ENCODE measurements at places on chromosomes 1 and 21.
A peak's percentile ranks its signal among the peaks of the same experiment; 100 is the strongest.

- H3K4me3 ChIP-seq: no peak overlapping the region
- peaks cover 2% of the 10 kb centered on the region for H3K4me1 ChIP-seq
- no peaks in the 10 kb centered on the region for H3K27me3 ChIP-seq
- no peak for DNase-seq
Measured at GRCh38 chr21:33660406-33660805, 18.1 kb downstream of the ITSN1 start.

DNA sequence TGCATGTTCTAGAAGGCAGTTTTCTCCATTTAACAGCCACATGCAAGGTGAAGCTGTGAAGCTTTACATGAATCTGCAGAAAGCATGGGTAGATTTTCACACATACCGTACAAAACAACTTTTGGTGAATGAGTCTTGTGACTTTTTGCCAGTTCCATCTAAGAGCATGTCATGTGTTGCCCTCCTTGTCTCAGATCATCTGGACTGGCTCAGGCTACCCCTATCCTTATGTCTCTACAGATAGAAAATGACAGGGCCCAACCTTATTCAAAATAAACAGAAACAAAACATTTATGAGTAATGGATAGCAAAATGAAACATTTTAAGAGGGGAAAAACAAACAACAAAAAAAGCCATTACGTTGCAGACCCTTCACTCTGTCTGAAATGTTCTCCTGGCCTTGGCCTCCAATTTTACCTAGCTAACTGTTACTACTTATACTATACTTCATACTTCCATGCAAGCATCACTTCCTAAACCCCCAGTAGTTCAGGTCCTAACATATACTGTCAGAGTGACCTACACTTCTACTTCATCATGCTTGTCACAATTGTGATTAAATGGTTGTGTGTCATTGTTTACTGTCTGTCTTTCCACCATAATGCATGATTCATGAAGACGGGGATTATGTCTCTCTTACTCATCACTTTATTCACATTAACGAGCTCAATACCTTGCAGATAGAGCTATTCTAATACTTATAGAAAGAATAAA, 39.0 kb downstream of the LRRC8C start:
- H3K27ac ChIP-seq: no peak overlapping the region
- H3K4me3 ChIP-seq: no peak overlapping the region
- H3K36me3 ChIP-seq: peaks cover 79% of the 10 kb centered on the region
- H3K4me1 ChIP-seq: peaks cover 90% of the 10 kb centered on the region
- H3K27me3 ChIP-seq: no peaks in the 10 kb centered on the region

DNA sequence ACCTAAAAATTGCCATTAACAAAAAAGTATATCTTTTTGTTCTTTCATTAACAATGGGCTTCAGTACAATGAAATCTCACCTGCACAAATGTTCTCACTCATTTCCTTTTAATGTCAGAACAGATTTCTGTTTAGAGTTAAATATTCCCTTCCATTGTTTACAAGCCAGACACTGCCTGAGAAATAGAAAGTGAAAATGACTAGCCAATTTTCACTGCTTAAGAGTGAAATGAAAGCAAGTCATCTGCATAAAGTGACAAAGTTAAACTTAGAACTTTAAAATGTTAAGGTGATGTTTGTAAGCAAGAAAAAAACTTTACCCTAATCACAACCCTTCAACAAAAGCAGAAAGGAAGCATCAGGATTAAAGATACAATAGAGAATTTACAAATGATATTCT, 27.5 kb downstream of the COA6 start:
- peak overlapping the region; percentile 93 for H3K27ac ChIP-seq
- H3K36me3 ChIP-seq: peaks cover 41% of the 10 kb centered on the region
- peaks cover 56% of the 10 kb centered on the region for H3K4me1 ChIP-seq
- no peaks in the 10 kb centered on the region for H3K27me3 ChIP-seq
- H3K4me3 ChIP-seq: peak overlapping the region; percentile 66
- no peak for DNase-seq

DNA sequence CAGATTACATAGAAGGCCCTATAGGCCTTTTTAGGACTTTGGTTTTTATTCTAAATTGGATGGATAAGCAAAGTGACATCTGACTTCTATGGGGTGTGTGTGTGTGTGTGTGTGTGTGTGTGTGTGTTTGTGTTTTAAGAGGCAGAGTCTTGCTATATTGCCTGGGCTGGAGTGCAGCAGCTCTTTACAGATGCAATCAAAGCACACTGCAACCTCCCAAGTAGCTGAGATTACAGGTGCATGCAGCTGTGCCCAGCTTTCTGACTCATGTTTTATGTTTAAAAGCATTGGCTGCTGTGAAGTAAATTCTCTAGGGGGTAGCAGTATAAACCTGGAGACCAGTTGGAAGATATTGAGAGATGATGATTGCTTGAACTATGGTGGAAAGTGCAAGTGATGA, 12.4 kb upstream of the EVI5 start:
- H3K27ac ChIP-seq: no peak overlapping the region
- H3K27me3 ChIP-seq: peaks cover 53% of the 10 kb centered on the region
- no peaks in the 10 kb centered on the region for H3K4me1 ChIP-seq
- no peak overlapping the region for H3K4me3 ChIP-seq

- H3K27ac ChIP-seq: no peak overlapping the region
- DNase-seq: no peak
- peaks cover 2% of the 10 kb centered on the region for H3K4me1 ChIP-seq
Measured at GRCh38 chr1:115179397-115180079, 90.2 kb upstream of the TSPAN2 start.
